Caco-2 (cell line): ENCODE measurements at places on chromosomes 7 and 10. TPM values are rescaled to one million over a fixed set of nuclear protein-coding genes. Genes with fewer than 3 reads are reported as not detected.

The CPA4 gene
- 0.59 and 0.72 TPM in 2 replicates for total RNA-seq

GRCh38 chr10:35208536-35208935 lies 81.9 kb downstream of the CREM start:
- H3K4me3 ChIP-seq: no peak overlapping the region
- no peaks in the 10 kb centered on the region for H3K4me1 ChIP-seq
- H3K27ac ChIP-seq: no peak overlapping the region
- no peaks in the 10 kb centered on the region for H3K27me3 ChIP-seq
- H3K36me3 ChIP-seq: no peaks in the 10 kb centered on the region

DNA sequence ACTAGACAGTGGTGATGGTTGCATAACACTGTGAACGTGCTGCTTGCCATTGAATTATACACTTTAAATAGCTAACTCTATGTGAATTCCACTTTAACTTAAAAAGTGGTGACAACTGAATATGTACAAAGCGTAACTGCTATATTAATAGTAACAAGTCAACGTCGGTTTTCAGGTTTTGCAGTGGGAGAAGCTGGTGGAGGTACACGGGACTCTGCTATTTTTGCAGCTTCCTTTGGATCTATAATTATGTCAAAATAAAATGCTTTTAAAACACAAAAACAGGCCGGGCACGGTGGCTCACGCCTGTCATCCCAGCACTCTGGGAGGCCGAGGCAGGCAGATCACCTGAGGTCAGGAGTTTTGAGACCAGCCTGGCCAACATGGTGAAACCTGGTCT lies 21.0 kb downstream of the AP5Z1 start:
- H3K36me3 ChIP-seq: no peaks in the 10 kb centered on the region
- H3K27ac ChIP-seq: no peak overlapping the region
- peaks cover 15% of the 10 kb centered on the region for H3K4me1 ChIP-seq
- H3K4me3 ChIP-seq: no peak overlapping the region
- no peaks in the 10 kb centered on the region for H3K27me3 ChIP-seq

GRCh38 chr7:130938661-130939060 lies 204.7 kb upstream of the KLF14 start:
- no peak overlapping the region for H3K4me3 ChIP-seq
- H3K27me3 ChIP-seq: no peaks in the 10 kb centered on the region
- peaks cover under 1% of the 10 kb centered on the region; the same call in 1 of the 2 replicates for H3K4me1 ChIP-seq
- H3K27ac ChIP-seq: no peak overlapping the region
- no peaks in the 10 kb centered on the region for H3K36me3 ChIP-seq

- no peaks in the 10 kb centered on the region for H3K27me3 ChIP-seq
- no peak overlapping the region for H3K27ac ChIP-seq
- H3K36me3 ChIP-seq: no peaks in the 10 kb centered on the region
- H3K4me3 ChIP-seq: no peak overlapping the region
- H3K4me1 ChIP-seq: no peaks in the 10 kb centered on the region
Observed at GRCh38 chr10:47282005-47282656, 17.9 kb upstream of the GDF10 start.
